Activated T-helper 1 cell treated with anti-CD3 and anti-CD28 coated beads, Interleukin-2, amount 50 U/mL, for 16 hours (primary cell): ENCODE measurements at places on chromosomes 12 and 14.
A peak's percentile ranks its signal among the peaks of the same experiment; 100 is the strongest.

DNA sequence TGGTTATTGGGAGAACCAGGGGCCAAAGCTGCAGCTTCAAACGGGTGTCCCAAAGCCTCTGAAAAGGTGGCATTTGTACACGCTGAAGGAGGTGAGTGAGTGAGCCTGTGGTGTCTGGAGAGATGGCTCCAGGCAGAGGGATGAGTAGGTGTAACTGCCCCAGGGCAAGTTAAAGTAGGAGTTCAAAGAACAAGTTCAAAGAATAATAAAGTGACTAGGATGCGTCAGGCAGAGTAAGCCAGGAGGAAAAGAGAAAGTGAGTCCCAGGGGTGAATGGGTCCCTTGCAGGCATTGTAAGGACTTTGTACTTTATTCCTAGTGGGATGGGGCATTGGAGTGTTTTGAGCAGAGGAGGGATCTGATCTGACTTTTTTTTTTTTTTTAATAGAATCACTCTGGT, 201.4 kb upstream of the PWP1 start:
- DNase-seq = no peak

GRCh38 chr14:24310646-24311604, at the start of gene LTB4R:
TSS of gene LTB4R (plus strand) at chr14:24311502. CDS start at chr14:24315652, 4,150 bp downstream.
- peak; percentile 57 for DNase-seq

GRCh38 chr14:94102768-94103482, 7.6 kb upstream of the IFI27 start:
- DNase-seq = no peak

- DNase-seq = no peak
Observed at GRCh38 chr12:21696625-21697024, 39.0 kb upstream of the LDHB start.

DNA sequence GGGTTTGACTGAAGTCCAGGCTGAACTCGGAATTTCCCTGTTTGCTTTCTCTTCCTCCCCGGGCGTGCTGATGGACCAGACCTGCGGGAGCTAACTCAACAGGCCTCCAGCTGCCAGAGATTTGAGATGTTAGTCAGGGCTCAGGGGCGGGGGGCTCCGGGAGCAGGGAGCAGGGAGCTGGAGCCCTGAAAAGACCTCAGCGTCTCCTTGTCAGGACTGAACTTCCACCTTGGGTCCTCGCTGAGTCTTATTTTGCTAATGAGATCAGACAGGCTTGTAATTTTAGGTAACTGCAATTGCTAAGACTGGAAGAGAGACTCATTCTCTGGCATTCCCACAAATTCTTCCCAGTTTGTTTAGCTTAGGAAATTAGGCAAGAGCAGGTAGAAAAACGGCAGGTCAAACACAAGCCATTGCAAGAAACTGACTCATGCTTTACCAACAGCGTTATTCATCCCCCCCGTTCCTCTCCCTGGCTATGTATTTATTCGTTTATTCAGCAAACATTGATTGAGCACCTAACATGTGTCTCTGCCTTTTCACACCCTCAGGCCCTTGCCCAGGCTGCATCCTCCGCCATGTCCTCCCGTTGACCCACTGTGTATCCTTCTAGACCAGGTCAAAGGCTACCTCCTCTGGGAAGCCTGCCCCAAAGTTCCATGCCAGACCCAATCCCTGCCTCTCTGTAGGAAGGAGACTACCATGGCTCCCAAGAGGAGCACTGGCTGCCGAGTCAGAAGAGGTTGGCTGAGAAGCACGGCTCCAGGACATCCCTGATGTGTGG, 80.4 kb upstream of the DIO3 start:
- no peak for DNase-seq

DNA sequence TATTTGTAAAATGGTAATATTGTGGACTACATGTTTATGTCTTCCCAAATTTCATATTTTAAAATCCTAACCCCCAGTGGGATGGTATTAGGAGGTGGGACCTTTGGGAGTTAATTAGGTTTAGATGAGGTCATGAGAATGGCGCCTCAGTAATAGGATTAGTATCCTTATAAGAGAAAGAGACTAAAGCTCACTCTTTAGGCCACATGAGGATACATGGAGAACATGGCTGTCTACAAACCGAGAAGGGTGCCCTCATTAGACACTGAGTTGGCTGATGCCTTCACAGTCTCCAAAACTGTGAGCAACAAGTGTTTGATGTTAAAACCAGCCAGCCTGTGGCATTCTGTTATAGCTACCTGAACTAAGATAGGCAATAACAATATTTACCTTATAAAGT, 58.3 kb upstream of the OTOGL start:
- DNase-seq = no peak

DNA sequence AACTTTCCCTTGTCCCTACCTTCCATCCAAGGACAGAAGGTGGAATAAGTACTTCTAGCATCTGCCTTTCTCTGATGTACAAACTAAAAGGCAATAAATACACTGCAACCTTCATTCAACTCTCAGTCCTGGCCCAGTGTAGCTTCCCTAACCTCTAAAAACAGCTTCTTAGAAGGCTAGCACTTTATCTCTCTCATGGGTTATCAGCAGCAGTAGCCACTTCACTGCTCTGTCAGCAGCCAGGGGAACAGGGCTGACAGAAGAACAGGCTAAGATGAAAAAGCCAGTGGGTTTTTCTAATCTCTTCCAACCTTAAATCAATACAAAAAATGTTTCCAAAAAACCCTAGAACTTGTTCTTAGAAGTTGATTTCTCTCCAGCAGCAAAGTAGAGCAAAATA, 13.2 kb downstream of the BAZ2A start:
- no peak for DNase-seq

DNA sequence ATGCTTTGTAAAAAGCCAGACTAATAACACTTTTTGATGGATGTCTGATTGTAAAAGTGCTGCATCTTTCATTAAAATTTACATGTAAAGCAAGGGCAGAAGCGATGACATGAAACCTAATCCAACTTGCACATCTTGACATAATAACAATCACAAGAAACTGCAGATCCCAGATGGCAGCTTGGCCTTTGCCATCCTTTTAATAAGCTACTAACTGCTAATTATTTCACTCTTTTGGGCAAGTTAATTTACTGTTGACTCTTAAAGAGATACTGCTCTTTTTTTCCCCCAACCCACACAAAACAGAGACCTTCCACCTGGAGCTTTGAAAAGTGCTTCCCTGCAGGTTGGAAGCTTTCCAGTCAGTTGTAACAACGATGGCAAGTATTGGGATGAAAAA, 137.5 kb downstream of the NRXN3 start:
- DNase-seq = no peak

DNA sequence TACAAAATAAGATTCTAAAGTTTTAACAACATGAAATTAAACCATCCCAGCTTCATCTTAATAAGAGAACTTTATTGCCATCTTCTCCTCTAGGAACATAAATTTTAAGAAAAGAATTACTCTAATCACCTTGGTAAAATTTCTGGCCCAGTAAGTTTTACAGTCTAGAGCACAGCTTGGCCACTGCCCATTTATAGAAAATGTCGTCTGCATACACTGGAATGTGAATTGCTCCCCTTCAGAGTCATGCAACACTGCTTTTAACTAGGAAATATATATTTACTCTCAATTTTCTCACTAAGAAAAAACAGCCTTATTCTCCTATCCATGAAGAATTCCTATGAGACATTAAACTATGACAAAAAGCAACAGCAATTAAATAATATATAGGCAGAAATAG, 48.2 kb downstream of the KCNC2 start:
- DNase-seq = no peak

GRCh38 chr12:111581434-111582132, 17.5 kb downstream of the ATXN2 start:
- DNase-seq = no peak

DNA sequence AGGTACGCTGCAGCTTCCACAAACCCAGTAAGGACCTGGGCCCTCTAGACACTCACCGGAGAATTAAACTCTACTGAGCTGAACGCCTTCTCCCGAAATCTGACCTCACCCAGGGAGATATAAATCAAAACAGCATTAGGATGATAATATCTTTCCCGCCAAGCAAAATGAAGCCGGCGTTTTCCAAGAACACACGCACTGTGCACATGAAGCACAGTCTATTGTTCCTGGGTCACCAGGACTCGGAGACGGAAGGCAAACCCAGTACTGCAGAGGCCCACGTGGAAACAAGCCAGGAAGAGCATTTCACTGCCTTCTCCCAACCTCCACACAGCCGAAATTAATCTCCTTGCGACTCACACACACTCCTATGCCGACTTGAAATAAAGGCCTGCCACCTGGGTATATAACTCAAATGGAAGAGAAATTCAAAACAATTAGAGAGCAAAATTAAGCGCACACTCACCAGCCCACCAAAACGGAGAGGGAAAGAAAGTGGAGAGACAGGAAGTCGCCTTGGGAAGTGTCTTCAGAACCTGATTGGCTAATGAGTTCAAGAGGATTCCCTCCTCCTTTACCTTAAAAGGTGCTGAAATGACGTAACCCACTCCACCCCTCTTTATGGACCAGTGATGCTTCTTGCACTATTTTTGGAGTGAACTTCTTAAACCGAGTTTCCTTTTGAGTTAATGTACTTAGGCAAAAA, at the start of gene CCNB1IP1:
CCNB1IP1 (minus strand) TSS at position 492 of the 706 bp plus-strand sequence. CDS start 16,756 bp downstream, outside the sequence.
- peak; percentile 13 for DNase-seq

DNA sequence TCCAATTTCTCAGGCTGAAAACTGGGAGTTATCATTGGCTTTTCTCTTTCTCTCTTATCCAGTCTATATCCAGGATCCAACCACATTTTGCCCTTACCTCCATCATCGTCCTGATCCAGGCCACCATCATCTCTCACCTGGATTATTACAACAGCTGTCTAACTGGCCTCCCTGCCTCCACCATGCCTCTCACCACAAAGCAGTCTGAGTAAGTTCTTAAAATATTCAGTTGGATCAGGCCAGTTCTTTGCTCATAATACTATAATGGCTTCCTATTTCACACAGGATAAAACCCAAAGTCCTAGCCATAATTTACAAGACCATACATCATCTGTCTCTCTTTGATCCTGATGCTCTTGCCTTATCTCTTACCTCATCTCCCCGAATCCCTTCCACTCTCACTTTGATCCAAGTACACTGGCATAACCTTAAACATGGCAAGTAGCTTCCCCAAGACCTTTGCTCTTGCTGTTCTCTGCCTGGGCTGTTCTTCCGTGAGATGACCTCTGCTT, 133.4 kb upstream of the RAP1B start:
- DNase-seq = no peak
